ENCODE measurements at places on chromosomes 2 and 18. TPM values are rescaled to one million over a fixed set of nuclear protein-coding genes. Genes with fewer than 3 reads are reported as not detected.

- DNase-seq = no peak
- peak overlapping the region; percentile 34 for H3K4me3 ChIP-seq
- H3K27me3 ChIP-seq = no peaks in the 10 kb centered on the region
- peaks cover 1% of the 10 kb centered on the region for H3K36me3 ChIP-seq
These were observed 122.8 kb upstream of the COL5A2 start for GRCh38 chr2:189302274-189302948.

The EFEMP1 gene
- total RNA-seq = not detected

DNA sequence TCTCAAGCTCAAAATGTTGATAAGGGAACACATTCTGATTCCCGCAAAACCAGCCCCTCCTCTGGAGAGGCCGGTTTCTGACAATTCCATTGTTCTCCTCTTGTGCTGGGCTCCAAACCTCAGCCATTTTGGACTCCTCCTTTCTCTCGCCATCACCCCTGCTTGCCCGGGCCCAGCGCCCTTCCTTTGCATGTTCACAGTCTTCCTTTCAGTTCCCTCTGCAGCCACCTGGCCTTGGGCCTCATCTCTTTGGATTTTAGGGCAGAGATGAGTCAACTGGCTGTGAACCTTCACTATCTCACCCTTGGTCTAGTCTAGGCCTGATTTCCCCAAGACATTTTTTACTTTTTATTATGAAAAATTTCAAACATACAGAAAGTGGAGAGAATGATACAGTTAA lies 155.9 kb upstream of the MAP3K20 start:
- no peaks in the 10 kb centered on the region for H3K4me1 ChIP-seq
- DNase-seq = no peak
- H3K27me3 ChIP-seq = no peaks in the 10 kb centered on the region
- no peak overlapping the region for H3K4me3 ChIP-seq
- H3K36me3 ChIP-seq = no peaks in the 10 kb centered on the region
- no peak overlapping the region for H3K27ac ChIP-seq

DNA sequence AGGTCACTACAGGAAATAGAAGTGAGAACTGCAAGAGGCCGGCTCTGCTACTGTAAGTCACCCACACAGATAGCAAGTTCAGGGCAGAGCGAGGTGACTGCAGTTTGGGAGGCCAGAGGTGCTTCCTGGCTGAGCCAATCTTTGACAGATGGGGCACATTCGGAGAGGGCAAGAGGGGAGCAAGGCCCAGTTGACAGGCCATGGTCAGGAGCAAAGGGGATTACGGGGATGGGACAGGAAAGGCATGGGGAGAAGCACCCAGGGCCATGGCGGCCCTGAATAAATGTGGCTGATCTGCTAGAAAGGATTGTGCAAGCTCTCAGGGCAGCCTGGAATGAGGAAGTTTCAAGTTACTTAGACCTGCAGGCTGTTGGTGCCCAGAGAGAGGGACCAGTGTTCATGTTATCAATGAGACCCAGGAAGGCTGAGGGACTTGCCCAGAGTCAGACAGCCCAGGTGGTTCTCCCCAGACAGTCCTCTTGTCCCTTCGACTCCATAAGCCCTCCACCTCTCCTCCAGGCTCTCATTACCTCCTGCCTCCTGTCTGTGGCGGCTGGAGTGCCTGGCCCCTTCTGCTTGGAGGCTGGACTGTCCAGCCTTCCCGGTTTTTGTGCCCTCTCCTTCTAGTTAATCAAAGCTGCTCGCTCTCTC lies 123.3 kb downstream of the CTIF start:
- no peak overlapping the region for H3K27ac ChIP-seq
- H3K27me3 ChIP-seq = peaks cover 4% of the 10 kb centered on the region
- no peaks in the 10 kb centered on the region for H3K36me3 ChIP-seq
- H3K4me1 ChIP-seq = no peaks in the 10 kb centered on the region
- DNase-seq = no peak

DNA sequence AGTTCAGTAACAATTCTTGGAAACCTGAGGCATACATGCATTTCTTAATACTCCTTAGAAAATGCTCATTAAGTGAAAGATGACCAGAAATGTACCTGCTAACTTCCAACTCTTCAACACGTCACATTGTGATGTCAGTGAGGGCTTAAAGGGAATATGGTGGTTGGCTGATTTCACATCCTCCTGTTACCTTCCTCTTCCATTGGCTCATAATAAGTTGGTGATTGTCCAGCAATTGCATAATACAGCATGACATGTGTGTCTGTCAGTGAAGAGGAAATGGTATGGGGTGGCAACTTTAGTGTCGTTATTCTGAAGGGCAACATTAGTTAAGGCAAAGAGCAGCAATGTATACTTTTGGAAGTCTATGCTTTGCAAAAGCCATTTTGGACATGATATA lies 26.0 kb downstream of the PLEK start:
- no peaks in the 10 kb centered on the region for H3K36me3 ChIP-seq
- peaks cover 29% of the 10 kb centered on the region for H3K27me3 ChIP-seq
- DNase-seq = no peak
- H3K27ac ChIP-seq = no peak overlapping the region
- no peak overlapping the region for H3K4me3 ChIP-seq

GRCh38 chr18:48944634-48945033 lies 6.1 kb downstream of the SMAD7 start:
- H3K27me3 ChIP-seq = no peaks in the 10 kb centered on the region
- peak overlapping the region; percentile 93 for H3K4me3 ChIP-seq
- H3K36me3 ChIP-seq = peaks cover 76% of the 10 kb centered on the region
- peak; percentile 57 for DNase-seq

The AGPS gene
- 76.7 TPM for total RNA-seq

GRCh38 chr2:18403921-18404522 lies 156.4 kb downstream of the RDH14 start:
- no peak overlapping the region for H3K4me3 ChIP-seq
- no peaks in the 10 kb centered on the region for H3K4me1 ChIP-seq
- DNase-seq = peak; percentile 9
- peaks cover 4% of the 10 kb centered on the region for H3K27me3 ChIP-seq
- no peak overlapping the region for H3K27ac ChIP-seq
- no peaks in the 10 kb centered on the region for H3K36me3 ChIP-seq

DNA sequence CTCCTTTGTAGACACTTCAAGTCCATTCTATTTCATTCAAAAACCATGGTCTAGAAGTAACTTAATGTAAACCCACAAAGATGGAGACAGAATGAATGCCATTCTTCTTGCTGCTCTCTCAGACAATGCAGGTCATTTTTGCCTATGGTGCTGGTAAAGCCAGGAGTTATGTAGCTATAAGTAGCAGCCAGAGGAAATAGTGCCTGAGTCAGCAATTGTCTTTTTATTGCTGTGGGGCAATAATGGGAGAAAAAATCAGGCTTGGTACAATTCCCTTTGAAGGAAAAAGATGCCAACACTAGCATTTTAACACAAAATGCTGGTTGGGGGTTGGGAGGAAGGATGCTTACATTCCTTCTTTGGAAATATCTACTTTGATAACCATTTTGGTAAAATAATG lies 43.5 kb downstream of the SCN1A start:
- H3K27ac ChIP-seq = no peak overlapping the region
- no peaks in the 10 kb centered on the region for H3K36me3 ChIP-seq
- H3K4me3 ChIP-seq = no peak overlapping the region

The RAB27B gene
- 0.45 TPM for total RNA-seq

The C2orf42 gene
- total RNA-seq = 19.6 TPM

The UCN gene
- total RNA-seq = 1.9 TPM

GRCh38 chr2:88885275-88885674 lies 193.8 kb downstream of the RPIA start:
- H3K27ac ChIP-seq = no peak overlapping the region
- no peak overlapping the region for H3K4me3 ChIP-seq
- no peaks in the 10 kb centered on the region for H3K4me1 ChIP-seq
- DNase-seq = peak; percentile 4

DNA sequence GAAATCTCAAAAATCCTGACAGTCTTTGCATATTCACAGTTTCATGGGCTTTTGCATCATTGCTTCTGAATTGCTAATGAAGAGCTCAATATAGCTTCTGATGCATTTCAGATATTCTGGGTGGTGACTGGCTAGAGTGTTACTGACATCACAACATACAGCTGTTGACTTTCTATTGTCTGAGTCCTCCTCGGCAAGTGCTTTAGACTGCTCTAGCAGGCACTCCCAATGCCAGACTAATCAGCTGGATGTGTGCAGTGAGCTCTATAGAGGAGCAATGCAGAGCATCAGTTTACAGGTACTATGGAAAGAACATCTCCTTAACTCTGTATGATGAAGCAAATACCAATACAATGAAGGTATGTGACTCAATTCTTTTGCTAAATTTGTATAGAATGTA lies 54.9 kb downstream of the R3HDM1 start:
- H3K4me1 ChIP-seq = peaks cover 12% of the 10 kb centered on the region
- H3K36me3 ChIP-seq = no peaks in the 10 kb centered on the region
- H3K27ac ChIP-seq = no peak overlapping the region
- H3K27me3 ChIP-seq = no peaks in the 10 kb centered on the region

The SF3B6 gene
- total RNA-seq = 143 TPM

The UGT1A5 gene
- total RNA-seq = not detected

The SCN2A gene
- not detected for total RNA-seq

- no peaks in the 10 kb centered on the region for H3K36me3 ChIP-seq
- peaks cover 18% of the 10 kb centered on the region for H3K27me3 ChIP-seq
- H3K27ac ChIP-seq = peak overlapping the region; percentile 21
- H3K4me1 ChIP-seq = peaks cover 25% of the 10 kb centered on the region
- peak overlapping the region; percentile 10 for H3K4me3 ChIP-seq
- no peak for DNase-seq
These were observed 97.9 kb upstream of the ATL2 start for GRCh38 chr2:38474715-38475566.

The PDE1A gene
- not detected for total RNA-seq

GRCh38 chr2:120619579-120619978 lies 116.1 kb upstream of the GLI2 start:
- no peak overlapping the region for H3K27ac ChIP-seq
- H3K4me3 ChIP-seq = no peak overlapping the region
- H3K36me3 ChIP-seq = no peaks in the 10 kb centered on the region
- H3K4me1 ChIP-seq = no peaks in the 10 kb centered on the region
- no peak for DNase-seq

- no peak overlapping the region for H3K4me3 ChIP-seq
- DNase-seq = no peak
- no peaks in the 10 kb centered on the region for H3K27me3 ChIP-seq
- no peaks in the 10 kb centered on the region for H3K36me3 ChIP-seq
These were observed 59.3 kb upstream of the OTOF start for GRCh38 chr2:26537069-26537825.

GRCh38 chr2:96340493-96341414 lies 5.2 kb downstream of the NCAPH start:
- H3K36me3 ChIP-seq = peaks cover 57% of the 10 kb centered on the region
- no peak for DNase-seq
- H3K4me1 ChIP-seq = peaks cover 61% of the 10 kb centered on the region

The GKN2 gene
- not detected for total RNA-seq

GRCh38 chr2:70570041-70570661 lies 16.5 kb upstream of the TGFA start:
- DNase-seq = peak; percentile 24
- H3K4me3 ChIP-seq = no peak overlapping the region
- H3K27ac ChIP-seq = no peak overlapping the region
- H3K27me3 ChIP-seq = peaks cover 19% of the 10 kb centered on the region
- H3K36me3 ChIP-seq = no peaks in the 10 kb centered on the region
- peaks cover 3% of the 10 kb centered on the region for H3K4me1 ChIP-seq

GRCh38 chr18:36392164-36392978 lies 94.9 kb downstream of the FHOD3 start:
- H3K36me3 ChIP-seq = no peaks in the 10 kb centered on the region
- no peak overlapping the region for H3K4me3 ChIP-seq
- no peak overlapping the region for H3K27ac ChIP-seq
- no peaks in the 10 kb centered on the region for H3K4me1 ChIP-seq

- no peak overlapping the region for H3K4me3 ChIP-seq
- H3K27ac ChIP-seq = no peak overlapping the region
- no peaks in the 10 kb centered on the region for H3K27me3 ChIP-seq
These were observed 72.5 kb downstream of the RTTN start for GRCh38 chr18:70132999-70133398.

DNA sequence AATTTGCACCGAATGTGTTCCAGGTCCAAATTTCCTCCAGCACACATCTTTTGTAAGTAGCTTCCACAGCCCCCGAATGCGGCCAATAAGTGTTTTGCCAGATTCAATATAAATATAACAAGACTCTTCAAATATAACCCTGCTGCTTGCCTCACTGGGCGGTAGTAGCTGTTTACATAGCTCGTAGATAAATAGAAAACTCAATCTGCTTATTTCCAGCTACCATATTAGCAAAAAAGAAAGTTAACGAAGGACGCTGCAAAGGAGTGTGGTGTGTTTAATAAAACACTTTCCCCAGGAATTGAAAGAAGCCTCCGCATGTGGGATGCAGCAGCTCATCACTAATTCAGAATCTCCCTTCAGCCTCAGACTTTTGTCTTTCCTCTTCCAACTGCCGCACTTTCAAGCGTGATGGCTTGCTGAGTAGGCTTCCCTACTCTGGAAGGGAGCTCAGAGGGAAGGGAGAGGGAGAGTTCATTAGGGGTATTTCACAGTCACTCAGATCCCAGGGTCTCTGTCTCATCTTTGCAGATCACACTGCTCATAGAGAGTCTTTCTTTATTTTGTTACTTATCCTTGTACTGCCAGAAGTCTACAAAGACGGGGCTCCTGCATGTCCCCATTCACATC lies 367.0 kb downstream of the RND3 start:
- no peaks in the 10 kb centered on the region for H3K4me1 ChIP-seq
- H3K36me3 ChIP-seq = no peaks in the 10 kb centered on the region
- no peak overlapping the region for H3K27ac ChIP-seq
- no peak overlapping the region for H3K4me3 ChIP-seq
- H3K27me3 ChIP-seq = no peaks in the 10 kb centered on the region

Data from activated CD4-positive, alpha-beta T cell treated with anti-CD3 and anti-CD28 coated beads, Interleukin-2, amount 10 ng/mL, durations not matched to agents 24 days and 14 days (primary cell).